Stimulated activated CD8-positive, alpha-beta memory T cell treated with anti-CD3 and anti-CD28 coated beads, Interleukin-15, amount 100 ng/mL, for 24 hours (primary cell): ENCODE measurements at places on chromosomes 12 and 14.

DNA sequence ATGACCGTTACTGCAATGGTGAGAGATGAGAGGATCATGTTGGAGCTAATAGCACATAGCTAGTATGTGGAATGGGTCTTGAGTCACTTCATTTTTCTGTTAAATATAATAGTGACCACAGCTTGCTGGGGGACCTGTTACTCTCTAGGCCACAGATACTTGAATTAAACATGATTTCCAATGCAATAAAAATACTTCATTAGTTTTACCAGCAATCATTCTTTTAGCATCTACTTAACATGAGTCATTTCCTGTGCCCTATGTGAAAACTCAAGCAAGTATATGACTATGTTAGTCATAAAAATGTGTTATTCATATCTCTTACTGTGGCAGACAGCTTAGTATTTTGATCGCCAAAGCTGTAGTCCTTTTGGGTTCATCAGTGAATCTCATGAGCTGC lies 798.8 kb downstream of the SLC16A7 start:
- DNase-seq: no peak

GRCh38 chr12:1656902-1657301 lies 27.9 kb downstream of the WNT5B start:
- DNase-seq: no peak

DNA sequence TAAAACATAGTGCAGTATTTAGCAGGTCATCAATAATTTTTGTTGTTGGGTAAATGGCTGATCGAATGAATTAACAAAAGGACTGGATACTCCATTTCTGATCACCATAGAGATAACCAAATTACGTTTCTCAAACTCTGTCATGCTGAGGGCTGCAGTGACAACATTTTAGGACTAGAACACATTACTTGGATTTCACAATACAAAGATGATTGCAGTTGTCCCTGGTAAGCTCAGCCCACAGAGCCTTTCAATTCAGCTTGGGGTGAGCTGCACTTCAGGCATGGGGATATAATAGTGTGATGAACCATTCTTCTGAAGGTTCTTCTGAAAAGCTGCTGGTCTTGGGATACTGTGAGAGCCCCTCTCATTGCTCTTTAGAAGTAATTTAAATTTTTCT lies 74.3 kb downstream of the FAR2 start:
- DNase-seq: no peak

DNA sequence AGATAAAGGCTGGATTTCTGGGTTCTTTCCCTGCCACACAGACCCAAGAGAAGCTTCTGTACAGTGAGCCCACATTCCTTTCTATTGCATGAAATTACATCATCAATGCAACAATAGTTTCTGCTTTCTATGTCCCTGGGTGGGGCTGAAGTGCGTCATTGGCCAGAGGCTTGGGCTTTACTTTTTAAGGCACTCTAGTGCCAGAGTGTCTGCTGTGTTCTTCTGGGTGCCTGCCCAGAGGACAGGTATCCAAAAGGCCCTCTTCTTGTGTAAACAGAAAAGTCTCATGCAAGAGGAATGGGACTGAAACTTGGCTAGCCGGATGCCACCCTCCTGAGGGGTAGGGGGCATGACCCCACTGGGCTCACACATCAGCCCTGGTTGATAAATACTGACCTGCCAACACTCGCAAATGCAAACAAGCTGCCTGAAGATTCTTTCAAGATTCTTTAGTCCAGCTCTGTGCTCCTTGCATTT lies 5.9 kb downstream of the KRT86 start:
- no peak for DNase-seq

DNA sequence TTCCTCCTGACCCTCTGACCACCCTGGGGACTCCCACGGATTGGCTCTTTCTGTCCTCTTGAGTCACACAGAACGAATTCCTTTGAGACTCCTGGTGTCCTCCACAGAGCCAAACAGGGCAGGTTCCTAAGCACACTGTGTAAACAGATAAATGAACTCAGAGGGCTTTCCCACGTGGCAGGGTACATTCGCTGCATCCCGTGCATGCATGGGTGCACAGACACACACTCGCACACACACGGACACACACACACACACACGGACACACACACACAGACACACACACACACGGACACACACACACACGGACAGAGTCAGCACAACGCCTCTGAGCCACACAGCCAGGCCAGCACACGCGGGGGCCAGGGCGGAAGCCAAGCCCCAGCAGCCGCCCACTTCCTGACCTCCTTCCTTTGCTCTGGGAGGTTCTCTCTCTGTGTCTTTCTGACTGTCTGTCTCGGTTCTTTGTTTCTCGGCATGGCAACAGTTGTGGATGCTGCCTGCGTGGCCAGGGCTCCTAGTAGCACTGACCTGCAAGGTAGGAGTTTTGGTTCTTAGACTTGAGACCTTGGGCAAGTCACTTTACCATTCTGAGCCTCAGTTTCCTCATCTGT lies 706 bp downstream of the CRACR2A start:
- peak; percentile 31 for DNase-seq

DNA sequence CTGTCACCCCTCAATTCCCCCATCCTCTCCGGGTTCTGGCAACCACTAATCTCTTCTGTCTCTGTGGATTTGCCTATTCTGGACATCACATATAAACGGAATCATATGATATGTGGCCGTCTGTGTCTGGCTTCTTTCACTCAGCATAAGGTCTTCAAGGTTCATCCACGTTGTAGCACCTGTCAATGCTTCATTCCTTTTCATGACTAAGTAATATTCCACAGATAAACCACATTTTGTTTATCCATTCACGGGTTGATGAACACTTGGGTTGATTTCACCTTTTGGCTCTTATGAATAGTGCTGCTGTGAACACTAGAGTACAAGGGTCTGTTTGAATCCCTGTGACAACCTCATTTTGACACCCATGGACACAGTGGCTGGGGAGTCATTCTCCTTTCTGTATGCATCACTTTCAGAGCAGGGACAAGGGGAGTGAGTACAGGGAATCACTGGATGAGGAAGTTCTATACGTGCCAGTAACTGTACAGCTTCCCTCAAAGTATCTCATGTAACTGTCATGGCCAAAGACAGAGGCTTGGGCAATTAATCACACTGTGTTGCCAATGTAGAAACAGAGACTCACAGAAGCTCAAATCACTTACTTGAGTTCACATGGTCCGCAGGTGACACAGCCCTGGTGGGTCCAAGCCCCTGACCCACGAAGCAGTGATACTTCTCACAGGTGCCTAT lies 10.9 kb upstream of the TESC start:
- DNase-seq: no peak

DNA sequence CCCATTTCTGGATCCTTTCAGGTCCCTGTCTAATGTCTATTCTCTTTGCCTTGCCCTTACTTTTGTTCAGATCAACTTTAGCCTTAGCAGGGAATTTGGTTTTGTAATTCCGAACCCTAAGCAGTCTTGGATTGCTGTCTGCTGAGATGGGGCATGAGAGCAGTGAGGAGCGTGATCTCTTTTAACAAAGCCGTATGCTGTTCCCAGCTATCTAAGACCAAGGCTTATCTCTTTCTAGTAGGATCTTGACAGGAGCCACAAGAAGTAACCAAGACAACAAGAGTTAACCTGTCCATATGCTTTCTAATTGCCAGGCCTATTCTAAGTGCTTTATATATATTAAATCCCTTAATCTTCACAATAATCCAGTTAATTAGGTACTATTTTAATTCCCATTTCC lies 4.5 kb upstream of the DHRS7 start:
- DNase-seq: no peak

- DNase-seq: no peak
Measured at GRCh38 chr14:93110856-93111419, 4.8 kb downstream of the ITPK1 start.

DNA sequence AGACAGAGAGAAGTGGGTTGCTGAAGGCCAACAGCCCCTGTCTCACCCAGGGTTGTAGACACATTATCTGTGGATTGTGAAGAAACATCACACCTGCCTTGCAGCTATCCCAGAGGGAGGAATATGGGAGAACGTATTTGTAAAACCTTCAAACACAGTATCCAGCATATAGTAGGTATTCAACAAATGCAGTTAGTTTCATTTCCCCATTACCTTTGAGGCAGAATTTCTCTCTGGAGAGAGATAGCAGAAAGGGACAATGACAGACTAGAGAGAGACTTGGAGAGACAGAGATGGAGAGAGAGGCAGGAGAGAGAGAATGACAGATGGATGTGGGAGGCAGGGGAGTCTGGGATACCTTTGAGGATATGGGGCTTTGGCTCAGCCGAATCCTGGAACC lies 62.0 kb downstream of the WSCD2 start:
- DNase-seq: no peak

DNA sequence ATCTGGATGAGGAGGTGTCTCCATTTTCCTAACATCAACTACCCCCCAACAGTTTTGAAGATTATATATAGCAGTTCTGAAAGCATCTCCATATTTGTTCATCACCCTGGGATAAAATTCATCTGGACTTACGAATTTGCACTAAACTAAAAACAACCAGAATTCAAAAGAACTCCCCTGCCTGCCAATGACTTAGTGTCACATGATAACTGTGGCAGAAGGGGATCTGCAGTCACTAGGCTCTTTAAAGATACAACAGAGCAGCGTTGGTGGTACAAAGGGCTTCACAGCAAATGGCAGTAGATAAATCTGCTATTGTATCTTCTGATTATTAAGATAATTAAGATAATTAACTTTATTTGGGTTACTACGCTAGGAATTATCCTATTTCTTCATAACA lies 30.1 kb downstream of the GPR135 start:
- DNase-seq: no peak

GRCh38 chr12:69679119-69679518 lies 20.0 kb downstream of the BEST3 start:
- no peak for DNase-seq

- no peak for DNase-seq
Measured at GRCh38 chr12:31265722-31266121, 60.2 kb downstream of the SINHCAF start.

- DNase-seq: no peak
Measured at GRCh38 chr12:29930503-29930902, 146.8 kb upstream of the TMTC1 start.

DNA sequence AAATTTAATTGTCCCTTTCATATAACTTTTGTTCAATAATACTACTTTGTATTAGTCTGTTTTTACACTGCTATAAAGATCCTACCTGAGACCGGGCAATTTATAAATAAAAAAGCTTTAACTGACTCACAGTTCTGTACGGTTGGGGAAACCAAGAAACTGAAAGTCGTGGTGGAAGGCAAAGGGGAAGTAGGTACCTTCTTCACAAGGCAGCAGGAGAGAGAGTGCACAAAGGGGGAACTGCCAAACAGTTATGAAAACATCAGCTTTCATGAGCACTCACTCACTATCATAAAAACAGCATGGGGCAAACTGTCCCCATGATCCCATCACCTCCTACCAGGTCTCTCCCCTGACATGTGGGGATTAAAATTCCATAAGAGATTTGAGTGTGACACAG lies 1069.0 kb downstream of the FSCB start:
- no peak for DNase-seq

DNA sequence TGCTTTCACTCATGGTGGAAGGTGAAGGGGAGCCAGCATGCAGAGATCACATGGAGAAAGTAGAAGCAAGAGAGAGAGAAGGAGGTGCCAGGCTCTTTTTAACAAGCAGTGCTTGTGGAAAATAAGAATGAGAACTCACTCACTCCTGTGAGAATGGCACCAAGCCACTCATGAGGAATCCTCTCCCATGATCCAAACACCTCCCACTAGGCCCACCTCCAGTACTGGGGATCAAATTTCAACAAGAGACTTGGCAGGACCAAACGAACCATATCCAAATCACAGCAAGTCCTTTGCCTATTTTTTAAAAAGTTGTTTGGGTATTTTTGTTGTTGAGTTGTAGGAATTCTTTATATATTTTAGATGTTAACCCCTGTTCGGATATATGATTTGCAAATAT lies 245.9 kb upstream of the ARID2 start:
- no peak for DNase-seq

GRCh38 chr14:76151398-76152332 lies at the start of gene GPATCH2L:
Gene GPATCH2L (plus strand): TSS chr14:76151922. CDS start chr14:76154364, 2,442 bp downstream.
- DNase-seq: peak; percentile 94

DNA sequence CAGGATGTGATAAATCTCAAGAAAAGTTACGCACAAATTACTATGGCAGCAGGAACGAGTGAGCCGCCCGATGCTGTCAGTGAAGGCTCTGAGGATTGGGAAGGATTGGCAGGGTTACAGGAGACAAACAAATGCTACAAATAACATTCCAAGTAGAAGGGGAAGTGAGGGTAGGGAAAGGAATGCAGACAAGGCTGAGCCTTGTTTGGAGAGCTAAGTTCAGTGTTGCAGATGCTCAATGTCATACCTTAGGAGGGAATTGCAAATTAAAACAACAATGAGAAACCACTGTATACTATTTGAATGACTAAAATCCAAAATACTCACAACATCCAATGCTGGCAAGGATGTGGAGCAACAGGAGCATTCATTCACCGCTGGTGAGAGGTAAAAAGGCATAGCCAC lies 1.3 kb downstream of the CLEC9A start:
- DNase-seq: no peak

DNA sequence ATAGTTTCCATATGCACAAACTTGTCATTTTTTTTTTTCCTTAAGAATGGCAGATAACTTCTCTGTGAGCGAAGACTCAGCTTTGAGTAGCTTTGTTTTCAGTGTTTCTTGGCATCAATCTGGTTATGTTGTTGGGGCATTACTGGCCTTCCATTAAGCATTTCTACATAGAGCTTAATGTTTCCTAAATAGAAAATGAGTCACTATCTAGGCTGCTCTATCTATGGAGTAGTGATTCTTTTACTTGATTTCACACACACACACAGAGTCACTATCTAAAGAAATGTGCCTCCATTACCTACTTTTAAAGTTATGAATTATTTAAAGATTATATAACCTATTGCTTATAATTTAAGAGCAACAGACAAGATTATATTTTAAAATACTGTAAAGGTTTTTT lies 53.9 kb downstream of the TMEM260 start:
- no peak for DNase-seq

DNA sequence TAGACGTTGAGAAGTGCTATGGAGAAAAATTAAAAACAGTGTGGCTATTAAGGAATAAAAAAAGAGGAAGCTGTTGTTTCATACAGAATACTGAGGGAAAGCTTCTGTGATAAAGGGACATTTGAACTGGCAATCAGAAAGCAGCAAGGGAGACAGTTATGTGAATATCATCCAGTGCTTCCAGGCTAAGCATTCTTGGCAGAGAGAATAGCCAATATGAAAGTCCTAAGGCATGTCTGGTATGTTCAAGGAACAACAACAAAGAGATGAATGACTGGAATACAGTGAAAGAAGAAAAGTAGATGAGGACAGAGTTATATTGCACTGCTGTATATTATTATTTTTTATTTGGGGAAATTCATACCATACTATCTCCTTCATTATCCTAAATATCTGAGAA lies 23.9 kb downstream of the SCAF11 start:
- no peak for DNase-seq

GRCh38 chr12:74365178-74365964 lies 172.3 kb upstream of the ATXN7L3B start:
- DNase-seq: no peak

- DNase-seq: no peak
Measured at GRCh38 chr12:108983227-108983626, 37.6 kb downstream of the SVOP start.
